ENCODE measurements at places on chromosomes 3 and 15. TPM values are rescaled to one million over a fixed set of nuclear protein-coding genes. Genes with fewer than 3 reads are reported as not detected.

GRCh38 chr3:111594781-111595180 is 365 bp downstream of the ZBED2 start:
- DNase-seq, result no peak

- no peak for DNase-seq
These were observed 107.6 kb downstream of the PIK3CB start for GRCh38 chr3:138726946-138727730.

DNA sequence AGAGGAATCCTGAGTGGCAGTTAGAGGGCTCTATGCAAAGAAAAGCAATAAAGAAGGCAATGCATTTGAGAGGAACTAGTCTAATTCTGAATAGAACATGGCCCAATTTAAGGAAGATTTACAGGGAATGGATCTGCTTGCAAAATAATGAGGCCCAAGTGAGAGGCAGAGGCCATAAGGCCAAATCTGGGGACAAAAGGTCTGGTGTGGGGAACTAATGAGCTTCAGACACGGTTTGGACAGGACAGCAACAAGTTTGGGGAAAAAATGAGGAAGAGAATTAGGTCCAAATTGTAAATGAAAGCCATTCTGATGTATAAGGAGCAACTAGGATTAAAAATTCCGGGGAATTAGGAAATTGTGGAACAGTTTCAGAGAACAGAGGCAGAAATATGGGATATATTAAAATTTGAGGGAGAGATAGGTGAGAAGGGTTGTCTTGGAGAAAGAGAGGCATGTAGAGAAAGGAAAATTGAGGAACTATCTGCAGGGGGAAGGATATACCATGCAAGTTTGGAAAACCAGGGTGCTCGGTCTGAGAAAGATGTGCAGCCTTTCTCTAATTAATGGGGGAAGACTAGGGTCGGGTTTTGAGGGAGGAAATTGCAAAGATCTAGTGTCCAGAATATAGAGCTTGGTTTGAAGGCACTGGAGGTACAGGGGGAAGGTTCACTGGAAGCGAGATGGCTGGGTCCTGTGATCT is 73.8 kb downstream of the RBPMS2 start:
- DNase-seq, result no peak

- no peak for DNase-seq
These were observed 26.1 kb downstream of the PPP2R3A start for GRCh38 chr3:135991621-135992020.

DNA sequence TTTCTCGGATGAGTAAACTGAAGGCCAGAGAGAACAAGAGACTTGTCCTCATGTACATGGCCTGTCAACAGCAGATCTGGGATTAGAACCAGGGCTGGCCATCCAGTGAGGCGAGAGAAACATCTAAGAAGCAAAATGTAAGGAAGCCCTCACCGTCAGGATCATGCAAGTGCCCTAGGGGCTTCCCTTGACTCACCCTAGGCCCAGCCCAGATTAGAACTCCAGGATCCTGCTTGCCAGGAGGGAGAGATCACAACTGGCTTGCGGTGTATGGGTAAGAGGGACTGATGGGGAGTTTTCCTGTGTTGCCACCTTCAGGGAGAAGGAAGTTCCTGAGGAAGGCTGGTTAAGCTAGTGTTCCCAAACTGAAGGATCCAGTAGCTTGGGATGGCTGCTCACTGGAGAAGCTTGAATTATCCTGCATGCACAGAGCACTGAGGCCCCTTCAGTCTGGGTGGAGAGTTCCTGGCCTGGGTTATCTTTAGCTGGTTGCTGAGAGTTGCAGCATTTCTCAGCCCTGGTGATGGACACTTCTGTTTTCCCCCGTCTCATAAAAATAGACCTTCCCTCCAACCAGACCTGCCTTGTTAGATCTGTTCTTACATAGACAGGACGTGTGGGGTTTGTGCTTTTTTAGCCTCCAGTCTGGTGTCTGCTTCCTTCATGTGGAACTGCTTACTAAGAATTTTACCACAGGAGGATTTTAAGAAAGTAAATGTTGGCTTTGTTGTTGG is 28.2 kb upstream of the XIRP1 start:
- no peak for DNase-seq

DNA sequence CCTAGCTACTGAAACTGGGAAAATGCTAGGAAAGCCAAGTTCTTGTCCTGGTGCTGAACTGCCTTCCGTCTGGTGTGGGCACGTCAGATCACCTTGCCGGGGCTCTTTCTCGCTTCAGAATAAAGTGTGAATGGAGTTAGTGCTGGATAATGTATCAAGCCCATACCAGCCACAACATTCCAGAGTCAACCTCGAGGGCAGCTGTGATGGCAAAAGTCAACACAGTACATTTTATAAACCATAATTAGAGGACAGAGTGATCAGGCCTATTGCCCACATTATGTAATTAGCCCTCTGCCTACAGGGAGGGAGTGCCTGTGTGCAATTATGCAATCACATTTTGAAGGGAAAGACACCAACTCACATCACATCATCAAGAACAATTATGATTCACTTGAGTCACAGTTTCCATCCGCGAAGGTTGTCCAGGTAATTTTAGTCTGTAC is 165.2 kb downstream of the RORA start:
- no peak for DNase-seq

DNA sequence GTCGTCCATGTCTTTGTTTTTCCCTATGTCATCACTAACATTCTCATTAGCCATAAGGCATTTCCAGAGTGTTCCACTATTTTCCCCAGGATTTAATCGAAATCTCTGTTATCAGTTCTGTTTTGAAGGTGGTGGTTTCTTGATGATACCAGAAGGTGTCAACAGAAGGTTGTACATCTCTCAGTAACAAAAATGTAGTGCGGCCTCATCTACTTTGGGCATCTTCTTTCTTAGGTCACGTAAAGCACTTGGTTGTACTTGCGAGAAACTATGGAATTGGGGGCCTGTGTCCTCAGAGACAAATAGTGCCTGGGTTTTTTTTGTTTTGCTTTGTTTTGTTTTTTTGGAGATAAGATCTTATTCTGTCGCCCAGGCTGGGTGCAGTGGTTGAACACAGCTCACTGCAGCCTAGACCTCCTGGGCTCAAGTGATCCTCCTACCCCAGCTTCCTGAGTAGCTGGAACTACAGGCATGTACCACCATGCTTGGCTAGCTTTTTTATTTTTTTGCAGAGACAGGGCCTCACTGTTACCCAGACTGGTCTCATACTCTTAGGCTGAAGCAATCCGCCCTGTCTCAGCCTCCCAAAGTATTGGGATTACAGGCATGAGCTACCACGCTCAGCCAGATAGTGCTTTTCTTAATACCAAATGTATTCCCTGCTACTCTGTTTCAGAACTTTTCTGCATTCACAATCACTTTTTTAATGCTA is 61.2 kb upstream of the FURIN start:
- DNase-seq, result no peak

DNA sequence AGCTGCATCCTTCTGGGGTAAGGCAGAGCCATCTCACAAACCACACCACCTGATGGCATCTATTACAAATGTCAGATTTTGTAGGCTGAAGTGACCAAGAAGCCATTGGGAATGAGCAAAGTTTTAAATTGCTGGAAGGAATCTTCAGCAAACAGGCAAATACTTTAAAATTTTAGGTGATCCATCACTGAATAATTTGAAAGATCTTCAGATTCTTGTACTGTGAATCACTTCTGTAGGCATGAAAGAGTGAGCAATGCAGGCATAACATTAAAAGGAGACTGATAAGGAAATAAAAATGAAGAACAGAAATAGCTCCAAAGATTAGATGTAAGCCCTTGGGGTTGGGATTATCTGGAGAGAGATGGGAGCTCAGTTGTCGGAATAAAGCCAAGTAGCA is 36.0 kb upstream of the ALDH1L1 start:
- no peak for DNase-seq

- DNase-seq, result no peak
These were observed 1.8 kb downstream of the OTOL1 start for GRCh38 chr3:161498259-161498921.

- DNase-seq, result no peak
These were observed 81.8 kb upstream of the THBS1 start for GRCh38 chr15:39499042-39499441.

DNA sequence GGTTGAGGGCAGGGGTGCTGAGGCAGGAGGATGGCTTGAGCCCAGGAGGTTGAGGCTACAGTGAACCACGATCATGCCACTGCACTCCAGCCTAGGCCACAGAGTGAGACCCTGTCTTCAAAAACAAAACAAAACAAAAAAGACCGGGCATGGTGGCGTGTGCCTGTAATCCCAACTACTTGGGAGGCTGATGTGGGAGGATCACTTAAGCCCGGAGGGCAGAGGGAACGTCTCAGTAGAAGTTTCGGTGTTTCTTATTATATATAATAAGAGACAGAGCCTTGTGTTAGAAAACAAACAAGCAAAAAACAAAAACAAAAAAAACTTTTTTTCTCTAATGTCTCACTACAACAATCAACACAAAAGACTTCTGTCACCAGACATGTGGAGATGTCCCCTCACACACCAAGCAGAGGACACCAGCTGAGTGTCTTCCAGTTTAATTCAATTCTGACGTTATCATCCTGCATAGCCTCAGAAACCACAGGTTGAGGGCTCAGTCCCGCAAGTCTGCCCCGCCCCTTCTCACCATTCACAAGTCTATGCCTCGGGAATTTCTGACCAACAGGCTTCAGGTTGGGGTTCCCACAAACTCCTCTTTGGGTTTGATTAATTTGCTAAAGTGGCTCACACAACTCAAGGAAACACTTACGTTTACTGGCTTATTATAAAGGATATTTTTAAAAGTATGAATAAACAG is 24.0 kb upstream of the EIF4A2 start:
- no peak for DNase-seq

- no peak for DNase-seq
These were observed 31.0 kb upstream of the AVEN start for GRCh38 chr15:34070003-34070402.

DNA sequence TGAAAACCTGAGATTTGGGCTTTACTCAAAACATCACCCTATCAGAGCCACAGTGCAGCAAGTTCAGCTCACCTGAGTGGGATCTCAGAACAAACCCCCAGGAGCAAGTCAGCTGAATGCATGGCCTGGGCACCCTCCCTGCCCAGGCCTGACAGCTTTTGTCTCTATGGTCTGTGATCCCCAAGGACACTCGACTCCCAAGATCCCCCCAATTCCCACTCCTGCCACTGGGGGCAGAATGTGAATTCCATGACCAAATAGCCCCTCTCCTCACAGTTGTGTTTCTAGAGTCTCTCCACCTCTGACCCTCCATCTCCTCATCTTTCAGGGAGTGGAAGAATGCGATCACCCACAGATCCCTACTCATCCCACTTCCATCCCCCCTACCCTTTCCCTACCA is 58.9 kb downstream of the ZNF445 start:
- DNase-seq, result no peak

- DNase-seq, result no peak
These were observed 1.9 kb downstream of the SLC33A1 start for GRCh38 chr3:155852341-155852740.

DNA sequence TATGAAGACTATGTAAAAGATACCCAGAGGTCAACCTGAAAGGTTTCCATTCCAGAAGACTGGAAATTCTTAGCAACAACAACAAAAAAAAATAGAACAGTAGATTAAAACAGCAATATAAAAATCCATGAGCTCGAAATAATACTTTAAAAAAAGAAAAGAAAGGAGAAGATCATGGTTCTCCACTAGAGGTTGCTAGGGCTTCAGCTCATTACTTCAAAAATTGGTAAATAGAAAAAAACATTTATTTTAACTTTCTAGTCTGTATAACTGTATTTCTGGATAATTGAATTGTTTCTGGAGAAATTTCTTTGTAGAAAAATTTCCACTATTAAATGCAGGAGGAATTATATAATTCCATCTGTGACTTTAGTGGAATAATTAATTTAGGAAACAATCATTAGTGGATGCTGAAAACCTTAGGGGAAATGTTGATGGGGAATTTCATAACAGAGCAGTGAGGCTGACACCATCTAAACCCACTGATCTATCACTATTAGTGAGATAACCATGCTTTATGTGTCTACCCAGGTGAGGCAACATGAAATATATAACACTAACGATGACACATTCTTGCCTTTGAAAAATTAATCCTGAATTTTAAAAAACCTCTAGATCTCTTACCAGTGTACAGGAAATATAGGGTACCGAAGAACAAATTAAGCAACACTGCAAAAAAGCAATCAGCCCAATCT is 62.5 kb upstream of the SNRK start:
- no peak for DNase-seq

GRCh38 chr3:183930086-183930485 is 45.4 kb upstream of the PARL start:
- no peak for DNase-seq

DNA sequence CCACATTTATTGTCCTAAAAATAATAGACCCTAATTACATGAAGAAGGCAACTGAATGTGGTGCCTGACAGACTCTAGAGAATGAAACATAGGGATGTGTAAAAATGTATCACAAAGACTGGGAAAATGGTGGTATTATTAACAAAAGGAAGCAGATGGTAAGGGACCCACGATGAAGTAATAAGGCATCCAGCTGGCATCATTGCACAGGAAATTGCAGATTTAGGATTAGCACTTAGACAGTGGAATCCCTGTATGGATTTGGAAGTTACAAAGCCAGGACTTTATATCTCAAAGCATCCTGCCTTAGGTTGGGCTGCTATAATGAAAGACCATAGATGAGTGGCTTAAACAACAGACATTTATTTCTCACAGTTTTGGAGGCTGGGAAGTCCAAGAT is 104.3 kb downstream of the PPM1L start:
- DNase-seq, result no peak

DNA sequence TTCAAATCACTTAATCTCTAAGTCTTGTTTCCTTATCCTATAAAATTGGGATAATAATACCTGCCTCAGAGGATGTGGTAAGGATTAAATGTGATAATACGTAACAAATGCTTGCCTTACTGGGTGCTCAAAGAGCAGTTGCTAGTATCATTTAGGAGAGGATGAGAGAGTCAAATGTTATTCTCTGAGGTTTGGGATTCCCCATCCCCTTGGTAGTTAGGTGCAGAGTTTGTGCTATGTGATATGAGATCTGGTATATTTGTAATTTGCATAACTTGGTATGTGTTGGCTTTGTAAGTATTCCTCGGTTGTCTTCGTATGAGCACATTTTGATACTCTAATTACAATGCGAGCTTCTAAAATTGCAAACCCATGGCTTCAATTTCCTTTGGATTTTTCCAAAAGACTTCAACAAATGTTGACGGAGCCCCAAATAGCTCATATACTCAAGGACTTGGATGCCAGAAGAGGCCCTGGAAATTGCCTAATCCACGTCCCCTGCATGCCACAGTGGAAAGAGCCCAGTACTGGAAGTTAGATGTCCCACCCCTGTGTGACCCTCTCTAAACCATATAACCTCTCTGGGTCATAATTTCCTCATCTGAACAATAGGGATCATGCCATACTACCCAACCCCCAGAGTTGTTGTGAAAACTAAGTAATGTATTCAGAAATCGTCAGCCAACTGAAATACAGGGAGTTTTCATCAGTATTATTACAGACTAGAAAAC is 85.0 kb downstream of the FBN1 start:
- no peak for DNase-seq

Gene C3orf85
- polyA plus RNA-seq, result 18.1 TPM

Gene LZTFL1
- polyA plus RNA-seq, result 64.8 TPM

Gene USP4
- polyA plus RNA-seq, result 59.9 TPM

Gene ROPN1
- polyA plus RNA-seq, result not detected

Gene CILP
- polyA plus RNA-seq, result 4.1 TPM

Gene GOLGA8N
- polyA plus RNA-seq, result 23.3 TPM

Gene SLC22A13
- 4.1 TPM for polyA plus RNA-seq
